ENCODE measurements at places on chromosomes 11 and 22.

GRCh38 chr11:115194802-115195110, 309.5 kb downstream of the CADM1 start:
- DNase-seq = no peak

DNA sequence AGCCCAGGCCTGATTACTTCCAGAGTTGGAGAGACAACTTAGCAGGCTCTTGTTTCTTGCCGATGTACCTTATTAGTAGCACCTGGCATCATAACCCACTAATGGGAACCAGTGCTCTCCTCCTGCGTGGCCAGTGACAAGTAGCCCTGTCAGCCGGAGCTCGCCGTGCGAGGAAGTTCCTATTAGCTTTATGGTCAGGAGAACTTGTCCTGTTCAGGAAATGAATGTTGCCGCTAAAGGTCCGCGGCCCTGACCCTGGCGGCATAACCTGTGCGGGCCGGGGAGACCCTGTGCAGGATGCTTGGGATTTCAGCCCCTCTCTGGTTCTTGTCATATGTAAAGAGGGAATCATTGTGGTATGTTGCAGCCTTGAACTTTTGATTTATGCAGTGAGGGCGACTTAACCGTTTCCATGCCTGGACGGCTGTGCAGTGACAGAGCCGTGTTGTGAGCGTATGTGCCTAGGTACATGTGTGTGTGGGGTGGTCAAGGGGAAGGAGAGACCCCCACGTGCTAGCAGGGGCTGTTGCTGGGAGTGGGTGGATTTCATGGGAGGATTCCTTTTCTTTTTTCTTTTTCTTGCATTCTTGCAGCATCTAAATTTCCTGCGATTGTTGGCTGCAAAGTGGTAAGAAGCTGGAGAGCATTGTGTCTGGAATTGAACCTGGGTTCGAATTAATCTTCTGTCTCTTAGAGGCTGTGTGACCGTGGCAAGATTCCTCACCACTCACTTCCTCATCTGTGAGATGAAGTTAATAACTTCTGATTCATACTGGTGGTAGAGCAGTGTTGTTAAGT, 15.2 kb downstream of the ZBTB16 start:
- no peak for DNase-seq

DNA sequence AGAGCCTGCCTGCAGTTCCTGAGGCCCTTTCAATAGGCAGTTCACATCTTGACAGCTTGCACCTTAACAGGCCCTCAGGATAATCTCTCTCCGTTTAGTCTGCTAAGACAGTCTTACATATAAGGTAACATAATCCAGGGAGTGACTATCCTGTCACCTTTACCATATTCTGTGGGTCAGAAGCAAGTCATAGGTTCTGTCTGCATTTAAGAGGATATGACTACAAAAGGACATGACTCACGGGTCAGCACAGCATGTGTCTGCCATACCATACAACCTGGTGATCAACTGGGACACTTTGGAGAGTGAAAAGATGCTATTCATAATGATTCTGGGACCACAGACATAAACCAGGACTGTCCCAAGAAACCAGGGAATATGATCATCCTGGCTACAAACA, 611.1 kb downstream of the SOX6 start:
- no peak for DNase-seq

DNA sequence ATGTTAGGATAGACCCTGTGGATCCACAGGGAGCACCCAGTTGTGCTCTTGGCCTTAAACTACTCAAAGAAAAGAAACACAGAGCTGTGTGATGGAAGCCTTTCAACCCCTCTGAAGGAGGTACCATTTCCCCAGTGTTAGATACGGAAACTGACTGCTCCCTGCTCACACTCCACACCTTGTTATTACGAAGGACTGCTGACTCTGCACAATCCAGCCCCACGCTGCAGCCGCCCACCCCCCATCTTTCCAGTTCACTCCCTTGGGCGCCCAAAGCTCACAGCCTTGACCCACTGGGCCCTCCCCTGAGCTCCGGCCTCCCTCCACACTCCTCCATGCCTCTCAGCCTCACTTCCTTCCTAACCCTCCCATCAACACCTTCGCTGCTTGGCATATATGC, 75.5 kb downstream of the EFCAB6 start:
- no peak for DNase-seq

- no peak for DNase-seq
These were observed 270.7 kb upstream of the SYN3 start for GRCh38 chr22:33328789-33329296.

DNA sequence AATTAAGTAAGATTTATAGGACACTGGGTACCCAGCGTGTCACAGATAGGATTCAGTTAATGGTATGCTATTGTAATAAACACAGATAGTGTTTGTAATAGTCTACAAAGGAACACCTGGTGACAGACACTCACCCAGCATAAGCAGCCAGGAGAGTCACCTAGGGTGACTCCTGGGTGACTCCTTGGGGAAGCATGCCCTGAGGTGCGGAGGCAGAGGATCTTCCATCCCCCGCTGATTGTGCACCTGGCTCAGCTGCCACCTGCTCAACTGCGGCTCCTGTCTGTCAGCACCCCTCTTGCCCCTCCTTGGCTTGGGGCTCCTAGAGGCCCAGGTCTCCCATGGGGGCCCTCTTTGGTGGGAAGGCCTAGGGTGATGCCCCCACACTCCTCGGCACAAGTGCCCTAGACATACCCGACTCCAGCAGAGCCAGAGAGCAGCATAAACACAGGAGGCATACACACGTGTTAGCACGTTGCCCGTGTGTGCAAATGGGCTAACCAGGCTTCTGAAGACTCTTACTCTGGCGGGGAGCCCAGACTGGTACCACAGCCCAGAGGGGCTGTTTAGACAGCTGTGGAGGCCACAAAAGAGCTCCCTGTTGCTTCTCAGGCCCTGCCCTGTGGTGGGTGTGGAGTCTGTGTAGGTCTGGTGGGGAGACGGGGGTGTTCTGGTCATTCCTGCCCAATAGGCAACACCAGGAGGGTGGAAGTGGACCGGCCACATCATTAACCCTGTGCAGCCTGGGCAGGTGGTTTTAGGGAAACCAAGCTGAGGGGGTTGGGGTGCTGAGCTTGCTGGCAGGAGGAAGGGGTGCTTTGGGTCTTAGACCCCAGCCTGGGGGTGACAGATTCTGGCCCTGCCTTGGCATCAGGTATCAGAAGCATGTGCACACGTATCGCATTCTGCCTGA, 3.0 kb downstream of the INPPL1 start:
- DNase-seq = no peak

All from CD4-positive, alpha-beta memory T cell (primary cell).